ENCODE measurements at places on chromosomes 5 and 9.

GRCh38 chr9:109912082-109912582 is 132.1 kb downstream of the PALM2AKAP2 start:
- no peak for DNase-seq

DNA sequence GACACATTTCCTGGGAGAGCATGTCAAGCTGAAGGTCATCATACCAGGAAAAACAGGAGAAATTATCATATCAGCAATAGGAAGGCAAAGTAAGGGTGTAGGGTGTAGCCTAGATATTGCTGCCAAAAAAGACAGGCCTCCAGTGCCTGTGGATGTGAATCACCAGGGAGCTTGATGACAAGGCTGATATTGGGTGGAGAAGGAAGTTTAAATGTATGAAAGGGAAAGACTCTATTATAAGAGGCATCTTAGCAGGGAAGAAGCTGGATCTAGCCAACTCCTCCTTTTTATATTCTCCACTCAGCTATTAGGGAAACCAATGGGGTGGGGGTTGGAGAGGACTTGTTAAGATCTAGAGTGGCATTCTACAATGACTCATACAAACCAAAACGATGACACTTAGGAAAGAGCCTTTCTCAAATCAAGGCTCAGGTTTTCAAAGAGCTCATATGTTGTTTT is 13.4 kb upstream of the TXNDC8 start:
- DNase-seq, result no peak

GRCh38 chr9:93453047-93453914 is at the start of gene FAM120AOS:
TSS of gene FAM120AOS (minus strand) at chr9:93453581. CDS start at chr9:93452709, 872 bp downstream.
- peak; percentile 77 for DNase-seq

DNA sequence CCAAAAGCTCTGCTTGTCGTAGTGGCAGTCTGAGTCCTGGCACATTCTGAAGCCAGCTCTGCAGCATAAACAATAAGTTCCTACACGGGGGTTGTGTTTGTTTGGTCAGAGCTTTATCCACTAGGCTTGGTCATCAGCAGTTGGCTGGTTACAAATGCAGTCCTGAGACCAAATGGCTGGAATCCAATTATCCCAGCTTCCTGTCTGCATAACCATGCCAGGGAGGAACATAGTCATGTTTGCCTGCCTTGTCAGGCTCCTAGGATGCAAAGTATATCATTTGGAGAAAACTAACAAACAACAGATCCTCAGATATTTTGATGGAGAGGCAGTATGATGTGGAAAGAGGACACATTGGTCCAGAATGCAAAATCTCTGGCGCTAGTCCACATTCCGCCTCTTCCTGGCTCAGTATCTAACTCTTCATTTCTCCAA is 85.8 kb downstream of the FBXO38 start:
- DNase-seq, result no peak

- DNase-seq, result no peak
Measured at GRCh38 chr5:148465381-148466235, 81.8 kb downstream of the FBXO38 start.

- no peak for DNase-seq
Measured at GRCh38 chr5:151221574-151221973, 2.3 kb downstream of the CCDC69 start.

- no peak for DNase-seq
Measured at GRCh38 chr9:34498553-34498952, 24.2 kb downstream of the ENHO start.

DNA sequence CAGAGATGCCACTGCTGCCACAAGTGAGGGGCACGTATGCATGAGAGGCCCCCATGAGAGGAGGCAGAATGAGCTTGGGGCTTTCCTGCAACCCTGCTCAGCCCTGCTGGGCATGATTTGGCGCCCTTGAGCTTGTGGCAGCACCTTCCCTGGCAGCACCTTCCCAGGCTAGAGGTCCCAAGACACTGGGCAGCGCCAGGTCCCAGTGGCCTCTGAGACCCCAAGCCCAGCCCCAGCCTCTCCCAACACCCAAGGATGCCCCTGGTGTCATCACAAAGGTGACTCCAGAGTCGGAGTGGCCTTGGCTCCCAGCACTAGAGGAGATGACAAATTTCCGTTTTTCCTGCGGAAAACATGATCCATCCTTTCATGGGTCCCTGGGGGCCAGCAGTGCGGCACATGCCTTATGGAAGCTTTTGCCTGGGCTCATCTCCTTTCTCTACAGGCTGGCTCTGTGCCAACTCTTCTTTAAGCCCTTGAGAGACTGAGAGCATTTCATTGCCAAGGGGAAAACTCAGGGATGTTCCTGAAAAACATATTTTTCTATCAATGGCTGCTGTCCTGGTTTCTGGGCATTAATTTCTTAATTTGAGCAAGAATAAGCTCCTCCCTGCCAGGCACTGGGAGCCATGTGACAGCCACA is 77.1 kb upstream of the ADAMTS2 start:
- DNase-seq, result no peak

DNA sequence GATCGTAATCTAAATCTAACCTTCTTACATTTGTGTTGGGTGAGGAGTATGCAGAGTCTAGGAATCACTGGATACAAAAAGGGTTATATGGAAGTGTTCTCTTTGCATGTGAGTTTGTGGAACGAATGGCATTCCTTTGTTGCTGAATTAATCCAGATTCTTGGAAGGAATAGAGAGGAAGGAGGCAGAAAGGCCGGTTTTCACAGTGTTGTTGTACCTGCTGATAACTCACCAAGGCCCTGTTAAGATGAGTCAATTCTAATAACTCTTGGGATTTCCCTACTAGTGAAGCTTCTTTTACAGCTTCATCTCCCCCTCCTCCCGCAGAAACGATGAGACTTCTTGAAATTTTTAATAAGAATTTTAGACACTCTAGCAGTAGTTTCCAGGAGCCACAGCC is 84.0 kb downstream of the ZSWIM6 start:
- DNase-seq, result no peak

DNA sequence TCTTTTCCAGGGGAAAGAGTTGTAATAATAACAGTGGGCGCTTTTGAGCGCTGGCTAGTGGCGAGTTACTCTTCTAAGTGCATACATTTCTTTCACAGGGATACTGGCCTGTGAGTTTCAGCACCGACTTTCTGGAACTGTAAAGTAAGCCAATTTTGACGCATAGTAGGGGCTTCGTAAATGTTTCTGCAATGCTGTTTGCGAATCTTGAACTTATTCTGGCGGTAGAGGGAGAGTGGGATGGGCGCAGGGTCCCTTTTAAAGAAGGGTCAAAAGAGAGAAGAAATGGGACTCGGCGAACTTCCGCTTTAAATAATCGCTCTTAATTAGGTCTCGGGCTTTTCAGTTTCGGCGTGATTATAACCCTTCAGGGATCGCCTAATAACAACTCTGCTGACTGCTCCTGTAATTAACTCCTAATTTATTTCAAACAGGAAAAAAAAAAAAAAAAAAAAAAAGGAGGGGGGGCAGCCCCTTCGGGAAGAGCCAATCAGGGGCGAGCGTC is 351 bp upstream of the MSX2 start:
- DNase-seq, result no peak

DNA sequence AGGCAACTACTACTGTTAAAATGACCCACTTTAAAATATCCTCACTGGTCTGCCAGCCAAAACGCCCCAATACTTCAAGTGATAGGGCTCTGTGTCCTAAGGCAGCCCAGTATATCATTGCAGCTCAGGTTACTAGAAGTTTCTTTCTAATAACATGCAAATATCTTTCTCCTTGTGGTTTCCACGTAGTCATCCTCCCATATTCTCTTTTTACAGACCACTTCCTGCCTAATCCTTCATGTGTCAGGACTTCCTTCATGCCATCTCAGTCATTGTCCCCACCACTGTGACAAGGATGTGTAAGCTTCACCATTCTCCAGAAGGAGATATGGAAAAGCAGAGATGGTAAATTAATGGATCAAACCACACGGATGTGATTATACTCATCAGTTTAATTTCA is 813.7 kb downstream of the MAT2B start:
- DNase-seq, result no peak

DNA sequence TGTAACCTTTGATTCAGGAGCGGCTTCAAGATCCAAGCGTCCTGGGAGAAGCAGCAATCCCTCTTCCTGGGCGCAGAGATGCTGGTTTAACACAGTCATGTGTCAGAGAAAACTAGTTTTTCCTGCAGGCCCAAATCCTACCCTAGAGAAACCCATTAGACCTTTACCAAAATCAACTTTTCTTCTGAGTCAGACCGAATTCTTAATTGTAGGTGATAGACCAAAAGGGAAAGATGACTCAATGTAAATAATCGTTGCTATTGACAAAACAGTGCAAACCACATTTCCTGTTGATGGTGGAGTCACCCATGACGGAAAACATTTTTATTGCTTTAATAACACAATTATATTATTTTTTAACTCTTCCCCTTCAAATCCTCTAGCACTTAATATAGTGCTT is 40.1 kb downstream of the SLC1A1 start:
- DNase-seq, result no peak

DNA sequence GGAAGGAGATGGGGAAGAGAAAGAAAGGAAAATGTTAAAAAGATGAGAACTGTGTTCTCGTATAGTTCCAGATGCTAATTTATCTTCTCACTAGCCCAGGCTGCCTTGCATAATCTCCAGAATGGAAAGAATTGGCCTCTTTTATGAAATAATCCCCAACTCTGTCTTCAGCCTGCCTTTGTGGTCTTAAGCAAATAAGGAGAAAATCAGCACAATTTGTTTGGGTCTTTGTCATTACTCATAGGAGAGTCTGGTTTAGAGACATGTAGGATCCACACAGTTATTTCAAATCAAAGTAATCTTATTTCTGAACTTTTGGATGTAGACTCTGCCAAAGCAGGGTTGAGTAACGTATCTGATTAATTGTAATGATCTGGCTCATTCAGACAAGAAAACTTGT is 50.7 kb upstream of the CAMK4 start:
- no peak for DNase-seq

DNA sequence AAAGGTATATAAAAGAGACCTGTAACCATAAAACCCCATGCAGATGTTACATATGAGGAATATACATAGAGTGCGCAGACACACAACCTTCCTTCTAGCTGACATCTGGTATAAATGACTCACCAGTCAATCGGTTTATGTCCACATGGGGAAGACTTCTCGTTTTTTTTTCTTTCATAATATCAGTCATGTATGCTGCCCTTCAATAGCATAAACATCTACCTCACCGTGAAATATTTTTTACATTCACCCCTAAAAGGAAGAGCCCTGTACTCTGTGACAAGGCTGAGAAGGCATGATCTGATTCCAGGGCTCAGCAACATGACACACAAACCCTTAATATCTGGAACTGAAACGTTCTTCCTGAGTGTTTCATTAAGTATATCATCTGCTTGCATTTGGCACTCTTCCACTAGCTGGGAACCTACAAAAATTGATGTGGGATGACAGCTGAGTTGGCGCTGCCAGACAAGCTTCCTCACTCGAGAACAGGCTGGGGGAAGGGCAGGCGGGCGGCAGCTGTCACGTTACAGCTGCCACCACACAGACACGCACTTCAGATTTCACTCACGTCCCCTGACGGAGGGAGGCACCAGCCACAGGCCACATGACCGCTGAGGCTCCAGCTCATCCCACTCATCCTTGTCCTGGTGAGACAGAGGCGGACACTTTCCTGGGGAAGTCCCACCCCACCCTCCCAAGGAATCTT is 74.2 kb downstream of the SHB start:
- DNase-seq, result no peak

GRCh38 chr9:94980947-94981722 is 254.6 kb downstream of the AOPEP start:
- DNase-seq, result no peak

GRCh38 chr5:17096952-17097695 is 120.3 kb upstream of the BASP1 start:
- peak; percentile 71 for DNase-seq

GRCh38 chr5:134145779-134146581 is 30.8 kb downstream of the SKP1 start:
- DNase-seq, result no peak

DNA sequence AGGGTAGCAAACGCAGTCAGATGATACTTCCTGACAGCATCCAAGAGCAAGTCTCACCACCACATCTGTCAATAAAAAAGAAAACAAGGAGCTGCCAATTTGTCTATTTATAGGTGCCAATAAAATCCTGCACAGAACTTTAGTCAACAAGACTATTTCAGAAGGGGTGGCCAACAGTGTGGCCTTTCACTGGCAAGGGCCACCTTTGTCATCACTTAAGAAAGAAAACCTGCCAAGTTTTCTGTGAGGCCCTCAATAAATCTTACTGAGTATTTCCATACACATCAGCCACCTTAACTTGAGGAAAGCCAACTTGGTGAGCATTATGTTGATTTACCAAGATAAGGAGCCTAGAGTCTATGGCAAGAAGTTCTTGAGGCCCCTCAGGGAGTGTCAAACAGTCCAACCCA is 312.3 kb downstream of the ENC1 start:
- no peak for DNase-seq

GRCh38 chr5:143636931-143637528 is 174.9 kb upstream of the HMHB1 start:
- DNase-seq, result no peak

- no peak for DNase-seq
Measured at GRCh38 chr5:128778474-128778873, 186.8 kb upstream of the SLC27A6 start.

- no peak for DNase-seq
Measured at GRCh38 chr5:133952729-133953567, 15.5 kb downstream of the C5orf15 start.

GRCh38 chr9:24614070-24614469 is 68.4 kb upstream of the IZUMO3 start:
- DNase-seq, result no peak

- no peak for DNase-seq
Measured at GRCh38 chr5:25701936-25702335, 1057.2 kb upstream of the CDH10 start.

DNA sequence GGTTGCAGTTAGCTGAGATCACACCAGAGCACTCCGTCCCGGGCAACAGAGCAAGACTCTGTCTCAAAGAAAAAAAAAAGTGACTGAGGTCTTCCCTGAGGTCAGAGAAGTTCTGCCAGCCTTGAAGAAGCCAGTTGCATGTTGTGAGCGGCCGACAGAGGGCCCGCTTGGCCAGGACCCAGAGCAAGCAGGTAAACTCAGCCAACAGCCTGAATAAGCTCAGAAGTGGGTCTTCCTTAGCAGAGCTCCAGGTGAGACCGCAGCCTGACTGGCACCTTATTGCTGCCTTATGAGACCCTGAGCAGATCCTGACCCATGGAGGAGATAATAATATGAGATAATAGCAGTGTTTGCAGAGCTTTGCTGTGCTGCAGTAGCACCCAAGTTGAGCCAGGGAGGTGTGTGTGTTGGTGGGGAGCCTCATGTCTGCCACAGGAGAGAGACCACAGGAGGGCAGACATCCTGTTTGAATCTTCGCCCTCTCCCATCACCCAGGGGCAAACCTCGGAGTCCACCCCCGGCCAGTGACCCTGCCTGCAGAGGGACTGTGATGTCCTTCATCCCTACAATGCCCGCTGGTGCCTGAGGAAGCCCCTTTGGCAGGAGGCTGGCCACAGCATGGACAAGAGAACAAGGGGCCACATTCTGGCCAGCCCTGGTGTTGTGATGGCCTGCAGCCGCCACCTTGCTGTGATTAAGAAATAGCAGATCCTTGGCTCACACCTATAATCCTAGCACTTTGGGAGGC is 10.8 kb upstream of the BARX1 start:
- no peak for DNase-seq

Measured in NCI-H510A (cell line).